ENCODE measurements at places on chromosomes 2 and 18. TPM values are rescaled to one million over a fixed set of nuclear protein-coding genes. Genes with fewer than 3 reads are reported as not detected.

The C1QL2 gene
- polyA plus RNA-seq = not detected

The CD8B2 gene
- not detected for polyA plus RNA-seq

The TDRD15 gene
- polyA plus RNA-seq = not detected

The GALNT3 gene
- 0.25 TPM for polyA plus RNA-seq

The CSRNP3 gene
- not detected for polyA plus RNA-seq

The HAAO gene
- polyA plus RNA-seq = 1.1 TPM

The ERBB4 gene
- polyA plus RNA-seq = 0.01 TPM

The UGT1A4 gene
- polyA plus RNA-seq = not detected

The TUBA4A gene
- polyA plus RNA-seq = 29.4 TPM

The B4GALT6 gene
- polyA plus RNA-seq = 2.9 TPM

The GCKR gene
- polyA plus RNA-seq = 0.52 TPM

Data from endothelial cell of umbilical vein (primary cell).